ENCODE measurements at places on chromosomes 3 and 15.
A peak's percentile ranks its signal among the peaks of the same experiment; 100 is the strongest.

- no peak for DNase-seq
These were observed 239.3 kb upstream of the C2CD4B start for GRCh38 chr15:62404194-62404985.

DNA sequence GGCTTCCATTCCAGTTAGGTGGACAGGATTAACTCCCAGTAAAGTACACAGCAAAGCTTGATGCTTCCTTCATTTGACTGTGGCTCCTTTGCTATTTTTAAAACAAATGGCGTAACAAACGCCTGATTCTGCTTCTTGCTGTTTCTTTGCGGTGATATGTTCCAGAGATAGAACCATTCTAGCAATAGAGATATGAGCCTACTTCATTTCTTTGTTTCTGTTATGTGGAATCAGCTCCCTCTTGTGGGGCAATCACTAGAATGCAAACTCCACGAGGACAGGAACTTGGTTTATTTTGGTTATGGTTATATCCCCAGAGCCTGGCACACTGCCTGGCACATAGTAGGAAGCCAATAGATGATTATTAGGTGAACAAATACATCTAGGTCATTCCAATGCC is 122.6 kb upstream of the SLC6A11 start:
- DNase-seq: no peak

DNA sequence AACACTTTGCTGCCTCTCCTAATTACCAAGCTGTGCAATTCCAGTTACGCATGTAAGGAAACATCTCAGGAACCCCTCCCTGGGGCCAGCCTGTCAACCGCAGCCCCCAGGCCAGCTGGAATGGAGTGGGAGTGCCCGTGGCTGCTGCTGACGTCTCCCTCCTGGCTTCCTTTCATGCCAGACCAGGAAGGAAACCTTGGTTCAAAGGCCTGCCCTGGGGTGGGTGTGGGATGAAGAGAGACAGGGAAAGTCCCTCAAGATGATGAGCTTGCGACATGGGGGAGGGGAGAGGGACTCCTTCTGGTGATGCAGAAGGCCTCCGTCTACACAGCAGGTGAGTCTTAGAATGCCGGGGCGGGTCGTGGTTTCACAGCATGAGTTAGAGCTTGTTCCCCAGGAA is 11.4 kb upstream of the CYP11A1 start:
- DNase-seq: no peak

- no peak for DNase-seq
These were observed 24.0 kb upstream of the TRH start for GRCh38 chr3:129950318-129951046.

GRCh38 chr3:52887166-52887565 is 10.2 kb downstream of the STIMATE start:
- DNase-seq: no peak

GRCh38 chr3:62672270-62672987 is 202.8 kb downstream of the CADPS start:
- no peak for DNase-seq

DNA sequence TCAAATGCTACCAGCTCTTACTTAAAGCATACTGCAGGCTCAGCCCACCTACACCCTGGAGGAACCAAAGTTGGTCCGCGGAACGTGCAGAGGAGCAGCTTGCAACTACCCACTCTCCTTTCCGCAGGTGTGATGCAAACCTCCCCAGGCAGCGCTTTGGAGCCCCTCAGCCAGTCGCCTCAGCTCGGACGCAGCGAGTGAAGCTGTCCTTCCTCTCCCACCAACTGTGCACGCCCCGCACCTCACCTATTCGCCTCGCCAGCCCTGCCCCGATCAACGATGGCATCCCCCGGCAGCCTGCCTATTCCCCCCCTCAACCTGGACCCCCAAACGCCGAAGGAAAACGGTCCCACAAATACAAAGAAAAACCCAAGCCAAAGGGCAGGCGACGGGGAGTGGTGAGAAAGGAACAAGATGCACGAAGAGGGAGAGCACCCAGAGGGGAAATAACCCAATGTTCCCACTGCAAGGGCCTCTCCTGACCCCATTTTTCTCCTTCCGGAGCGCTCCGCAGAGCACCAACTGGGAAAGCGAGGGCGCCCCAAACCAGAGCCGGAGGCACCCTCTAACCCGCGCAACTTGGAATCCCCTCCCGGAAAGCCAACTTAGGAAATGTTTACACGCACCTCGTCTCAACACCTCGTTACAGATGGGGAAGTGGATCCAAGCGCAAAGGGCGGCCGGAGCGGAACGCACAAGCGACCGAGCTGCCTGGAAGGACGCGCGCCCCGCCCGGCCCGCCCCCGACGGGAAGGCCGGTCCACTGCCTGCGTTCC is 665 bp downstream of the GLB1 start:
- DNase-seq: no peak

GRCh38 chr3:127780536-127781400 is 41.5 kb downstream of the MGLL start:
- DNase-seq: no peak

- no peak for DNase-seq
These were observed 6.1 kb downstream of the AMOTL2 start for GRCh38 chr3:134367869-134368750.

DNA sequence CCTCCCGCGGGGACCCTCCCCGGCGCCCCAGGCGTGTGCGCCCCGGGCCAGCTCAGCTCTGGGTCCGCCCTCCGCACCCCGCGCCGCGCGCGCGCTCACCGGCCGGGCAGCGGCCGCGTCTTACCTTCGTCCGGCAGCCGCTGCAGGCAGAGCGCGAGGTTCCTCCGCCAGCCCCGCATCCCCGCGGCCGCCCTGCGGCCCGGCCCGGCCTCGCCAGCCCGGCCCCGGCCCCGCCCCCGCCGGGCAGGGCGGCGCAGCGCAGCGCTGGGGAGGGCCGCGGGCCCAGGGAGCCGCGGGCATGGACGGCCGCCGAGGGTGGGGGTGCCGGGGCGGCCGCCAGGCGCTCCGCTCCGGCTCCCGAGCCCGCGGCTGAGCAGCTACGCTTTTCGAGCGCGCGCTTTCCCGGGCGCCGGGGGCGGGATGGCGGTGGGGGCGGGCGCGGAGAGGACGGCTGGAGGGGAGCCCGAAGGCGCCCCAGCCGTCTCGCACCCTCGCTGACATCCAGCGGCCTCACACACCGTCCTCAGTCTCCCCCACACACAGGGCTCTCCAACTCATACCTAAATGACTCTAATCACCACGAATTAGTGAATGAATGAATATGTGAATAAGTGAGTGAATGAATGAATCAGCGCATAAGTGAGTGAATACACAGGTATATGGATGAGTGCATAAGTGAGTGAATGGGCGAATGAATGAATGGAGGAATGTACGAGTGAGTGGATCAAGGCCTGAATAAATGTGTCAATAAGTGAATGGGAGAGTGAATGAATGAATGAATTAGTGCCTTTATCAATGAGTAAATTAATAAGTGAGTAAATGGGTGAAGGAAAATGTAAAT is 48.5 kb upstream of the CCDC174 start:
- DNase-seq: no peak

- DNase-seq: no peak
These were observed 29.1 kb downstream of the CRYGS start for GRCh38 chr3:186515125-186515524.

- DNase-seq: no peak
These were observed 101.2 kb upstream of the SMAD3 start for GRCh38 chr15:66964111-66964738.

DNA sequence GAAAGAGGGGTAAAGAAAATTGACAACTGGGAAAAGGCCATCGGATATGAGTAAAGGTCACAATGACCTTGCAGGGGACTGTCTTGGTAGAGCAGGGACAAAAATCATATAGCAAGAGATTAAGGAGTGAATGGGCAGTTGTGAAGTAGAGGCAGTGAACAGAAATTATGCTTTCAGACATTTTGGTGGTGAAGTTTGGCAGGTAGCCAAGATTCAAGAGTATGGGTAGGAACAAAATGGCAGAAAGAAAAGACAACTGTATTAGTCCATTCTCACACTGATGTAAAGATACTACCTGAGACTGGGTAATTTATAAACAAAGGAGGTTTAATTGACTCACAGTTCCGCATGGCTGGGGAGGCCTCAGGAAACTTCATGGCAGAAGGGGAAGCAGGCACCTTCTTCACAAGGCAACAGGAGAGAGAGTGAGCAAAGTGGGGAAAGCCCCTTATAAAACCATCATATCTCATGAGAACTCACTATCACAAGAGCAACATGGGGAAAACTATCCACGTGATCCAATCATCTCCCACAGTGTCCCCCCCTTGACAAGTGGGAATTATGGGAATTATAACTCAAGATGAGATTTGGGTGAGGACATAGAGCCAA is 84.0 kb downstream of the CGNL1 start:
- no peak for DNase-seq

- no peak for DNase-seq
These were observed 73.7 kb downstream of the PRTG start for GRCh38 chr15:55669270-55669669.

GRCh38 chr3:174945951-174946350 is 86.8 kb downstream of the NAALADL2 start:
- no peak for DNase-seq

- no peak for DNase-seq
These were observed 1039.8 kb upstream of the SEMA6D start for GRCh38 chr15:46677491-46677890.

DNA sequence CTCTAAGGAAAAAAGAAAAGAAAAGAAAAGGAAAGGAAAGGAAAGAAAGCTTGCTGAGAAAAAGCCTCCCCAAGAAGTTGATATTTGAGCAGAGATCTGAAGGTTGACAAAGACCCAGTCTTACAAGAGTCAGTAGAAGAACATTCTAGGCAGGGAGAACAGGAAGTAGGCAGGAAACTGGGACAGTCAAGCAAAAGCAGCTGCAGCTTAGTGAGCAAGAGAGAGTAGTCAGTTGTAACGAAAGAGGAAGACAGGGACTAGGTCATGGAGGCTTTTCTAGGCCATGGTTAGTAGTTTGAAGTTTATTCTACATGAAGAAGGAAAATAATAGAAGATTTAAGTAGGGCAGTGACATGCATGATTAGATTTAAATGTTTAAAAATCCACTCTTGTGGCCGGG is 31.8 kb upstream of the KLHL6 start:
- DNase-seq: no peak

DNA sequence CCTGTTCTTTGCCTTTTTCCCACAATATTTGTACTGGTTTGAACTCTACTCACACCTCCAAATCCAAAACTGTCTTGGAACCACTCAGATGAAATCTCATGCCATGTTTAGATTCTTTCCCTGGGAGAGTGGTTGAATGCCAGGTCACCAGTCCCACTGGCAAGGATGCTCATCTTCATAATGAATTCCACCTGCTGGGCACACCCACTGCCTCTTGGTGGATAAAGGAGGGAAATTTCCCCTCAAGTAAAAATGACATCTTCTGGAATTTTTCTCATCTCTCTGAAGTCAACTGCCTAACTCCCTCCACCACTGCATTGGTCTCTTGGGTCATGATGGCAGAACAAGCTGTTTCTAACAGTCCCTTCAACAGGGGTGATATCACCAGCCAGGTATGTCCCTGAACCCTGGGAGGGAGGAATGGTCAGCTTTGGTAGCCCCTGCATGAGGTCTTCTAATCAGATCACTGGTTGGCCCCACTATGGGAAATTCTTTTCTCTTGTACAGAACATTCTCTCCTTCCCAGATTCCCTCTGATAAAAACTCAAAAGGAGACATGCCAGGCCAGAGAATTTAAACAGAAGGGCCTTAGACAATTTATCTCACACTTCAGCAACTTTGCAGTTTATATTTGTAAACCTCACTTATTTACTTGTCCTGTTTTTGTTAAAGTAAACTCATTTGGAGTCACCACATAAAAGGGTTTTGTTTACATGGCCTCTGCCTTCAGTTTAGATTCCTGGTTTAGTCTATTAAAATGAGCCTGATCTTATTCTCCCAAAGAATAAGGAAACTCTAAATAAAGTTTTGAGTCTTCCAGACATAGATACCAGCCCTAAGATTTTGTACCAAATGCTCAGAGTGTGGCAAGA is 143.4 kb downstream of the WNT5A start:
- DNase-seq: no peak

- no peak for DNase-seq
These were observed 34.1 kb downstream of the ATP10A start for GRCh38 chr15:25829073-25829472.

DNA sequence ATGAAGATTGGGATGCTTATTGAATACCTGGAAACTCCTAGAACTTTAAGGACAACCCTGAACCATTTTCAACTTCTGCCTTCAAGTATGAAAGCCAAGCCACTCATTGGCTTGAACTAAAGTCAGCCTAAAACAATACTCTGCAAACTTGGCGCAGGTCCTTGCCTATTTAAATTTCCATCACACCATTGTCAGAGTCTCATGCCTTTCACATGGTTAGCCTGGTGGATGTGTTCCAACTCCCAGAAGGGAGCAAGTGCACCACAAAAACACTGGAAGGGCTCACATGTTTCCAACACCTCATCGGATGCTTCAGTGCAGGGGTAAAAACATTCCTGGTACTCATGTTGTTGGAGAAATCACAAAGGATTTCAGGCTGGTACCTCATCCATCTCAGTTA is 511.6 kb upstream of the MDFIC2 start:
- DNase-seq: no peak

DNA sequence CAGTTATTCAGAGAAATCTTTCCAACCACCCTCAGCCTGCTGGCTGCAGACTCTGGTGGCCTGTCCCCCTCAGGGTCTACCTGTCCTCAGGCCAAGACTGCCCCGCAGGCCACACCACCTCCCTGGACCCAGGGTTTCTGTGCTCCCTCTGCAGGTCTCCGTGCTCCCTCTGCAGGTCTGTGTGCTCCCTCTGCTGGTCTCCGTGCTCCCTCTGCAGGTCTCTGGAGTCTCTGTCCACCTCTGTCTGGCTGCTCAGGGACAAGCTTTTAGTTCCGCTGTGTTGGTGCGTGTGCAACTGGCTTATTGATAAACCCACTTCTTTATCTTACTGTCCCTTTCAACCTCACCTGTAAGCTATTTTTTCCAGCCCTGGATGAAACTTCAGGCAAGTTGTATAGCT is 30.1 kb downstream of the BDH1 start:
- no peak for DNase-seq

DNA sequence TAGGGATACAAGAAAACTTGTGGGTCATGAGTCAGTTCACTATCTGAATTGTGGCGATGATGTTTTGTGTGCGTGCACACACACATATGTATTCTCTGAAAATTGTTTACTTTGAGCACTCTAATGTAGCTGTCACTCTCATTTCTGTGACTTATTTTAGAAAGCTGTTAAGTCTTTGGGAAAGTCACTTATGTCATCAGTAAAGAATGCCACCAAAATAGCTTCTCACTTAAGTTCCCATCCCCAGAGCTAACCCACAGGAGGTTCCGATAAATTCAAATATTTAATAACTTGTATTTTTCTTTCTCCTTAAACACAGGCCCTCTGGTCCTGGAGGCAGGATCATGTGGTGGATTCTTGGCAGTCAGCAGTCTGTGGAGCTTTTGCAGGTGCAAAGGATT is 138.3 kb downstream of the LRIG1 start:
- DNase-seq: peak; percentile 60

GRCh38 chr3:113717818-113718217 is 21.4 kb upstream of the USF3 start:
- DNase-seq: no peak

DNA sequence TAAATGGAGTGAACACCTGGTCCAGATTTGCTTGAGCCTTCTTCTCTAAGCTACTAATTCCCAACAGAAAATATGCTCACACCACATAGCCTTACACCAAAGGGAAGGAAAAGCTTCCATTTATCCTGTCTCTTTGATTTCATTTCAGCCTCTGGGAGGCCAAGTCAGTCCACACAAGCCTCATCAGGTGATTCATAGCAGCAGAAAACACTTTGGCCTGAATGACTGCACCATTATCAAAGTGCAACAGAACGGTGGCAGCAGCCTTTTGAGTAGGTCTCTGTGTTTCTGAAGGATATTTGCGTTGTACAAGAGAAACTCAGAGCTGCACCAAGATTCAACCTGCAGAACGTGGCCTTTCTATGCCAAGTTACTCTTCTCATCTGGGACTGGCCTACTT is 46.6 kb upstream of the SNRK start:
- no peak for DNase-seq

- no peak for DNase-seq
These were observed 51.9 kb downstream of the CERS3 start for GRCh38 chr15:100476805-100477204.
